ENCODE measurements at places on chromosomes 4 and X.

- DNase-seq: no peak
Measured at GRCh38 chr4:128394778-128395177, 107.2 kb upstream of the PGRMC2 start.

DNA sequence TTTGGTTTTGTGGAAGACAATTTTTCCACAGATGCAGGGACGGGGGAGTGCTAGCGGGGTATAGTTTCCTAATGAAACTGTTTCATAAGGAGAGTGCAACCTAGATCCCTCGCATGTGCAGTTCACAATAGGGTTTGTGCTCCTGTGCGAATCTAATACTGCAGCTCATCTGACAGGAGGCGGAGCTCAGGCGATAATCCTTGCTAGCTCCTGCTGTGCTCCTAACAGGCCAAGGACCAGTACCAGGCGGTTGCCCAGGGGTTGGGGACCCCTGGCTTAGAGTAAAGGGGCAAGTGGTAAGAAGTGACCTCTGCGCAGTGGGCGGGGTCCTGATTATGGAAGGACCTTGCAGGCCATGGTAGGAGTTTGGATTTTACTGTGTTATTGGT, 3.8 kb downstream of the SCML1 start:
- no peak for DNase-seq

GRCh38 chrX:151176231-151176750, at the start of gene GPR50:
Gene GPR50 (plus strand): TSS chrX:151176584. CDS start chrX:151176722, 138 bp downstream.
- no peak for DNase-seq

- no peak for DNase-seq
Measured at GRCh38 chrX:136710325-136710951, 62.5 kb downstream of the CD40LG start.

- DNase-seq: no peak
Measured at GRCh38 chr4:98663226-98664006, 5.0 kb upstream of the TSPAN5 start.

All from NCI-H1417 treated with DMSO at 0.1 percent for 48 hours (cell line).